Smooth muscle cell of the umbilical artery (primary cell): ENCODE measurements at places on chromosomes 4 and X. TPM values are rescaled to one million over a fixed set of nuclear protein-coding genes. Genes with fewer than 3 reads are reported as not detected.

The ETNPPL gene
- not detected in 2 replicates for total RNA-seq

The SLC30A9 gene
- 74.5 and 120 TPM in 2 replicates for total RNA-seq

The GPR173 gene
- total RNA-seq, result 2.4 and 8.4 TPM in 2 replicates

The DUSP21 gene
- not detected in 2 replicates for total RNA-seq

The FGFBP2 gene
- total RNA-seq, result not detected in 2 replicates

The TCEAL6 gene
- total RNA-seq, result not detected in 2 replicates

The RAB41 gene
- not detected in 2 replicates for total RNA-seq

The BEND4 gene
- not detected in 2 replicates for total RNA-seq
